Activated naive CD8-positive, alpha-beta T cell treated with anti-CD3 and anti-CD28 coated beads, Interleukin-2, amount 50 U/mL, for 16 hours (primary cell): ENCODE measurements at places on chromosomes 6 and 20.
A peak's percentile ranks its signal among the peaks of the same experiment; 100 is the strongest.

DNA sequence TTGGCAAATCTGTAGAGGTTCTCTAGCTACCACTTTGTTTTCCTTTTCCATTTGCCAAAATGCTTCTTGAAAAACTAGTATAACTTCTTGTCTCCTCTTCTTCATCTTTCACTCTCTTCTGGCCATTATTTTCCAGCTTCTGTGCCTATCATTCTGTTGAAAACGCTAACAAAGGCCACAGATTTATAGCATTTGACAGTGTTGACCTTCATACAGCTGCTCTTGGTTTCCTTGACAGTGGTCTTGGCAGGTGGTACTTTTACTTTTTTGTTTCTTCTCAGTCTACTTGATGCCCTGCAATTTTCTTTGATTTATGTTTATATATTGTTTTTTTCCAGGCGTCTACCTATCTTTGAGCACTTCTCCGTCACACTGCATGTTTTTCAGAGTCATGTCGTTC is 23.7 kb downstream of the TRMT11 start:
- no peak for DNase-seq

DNA sequence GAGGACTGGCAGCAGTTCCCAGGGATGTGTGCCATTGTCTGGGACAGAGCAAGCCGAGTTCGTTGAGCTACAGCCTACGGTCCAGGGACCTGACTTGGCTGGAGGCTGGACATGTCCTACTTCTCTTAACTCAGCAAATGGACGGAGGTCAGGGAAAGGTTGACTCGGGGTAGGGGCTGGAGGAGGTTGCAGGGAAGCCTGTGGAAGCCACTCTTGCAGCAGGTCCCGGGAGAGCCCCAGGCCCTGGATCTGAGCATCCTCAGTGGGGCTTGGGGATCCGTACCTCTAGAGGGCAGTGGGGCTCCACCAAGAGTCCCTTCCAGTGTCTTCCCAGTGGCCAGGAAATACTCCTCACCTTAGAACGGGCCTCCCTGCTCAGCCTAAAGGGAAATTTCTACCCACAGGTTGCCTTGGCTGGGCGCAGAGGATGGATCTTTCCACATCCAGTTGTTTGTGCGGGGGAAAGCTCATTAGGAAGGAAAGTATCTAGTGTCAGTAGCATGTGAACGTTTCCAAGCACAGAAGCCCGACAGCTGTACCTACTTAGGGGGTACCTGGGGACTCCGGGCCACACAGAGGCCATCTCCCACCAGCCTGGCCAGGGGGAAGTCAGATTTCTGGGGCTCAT is 170.2 kb downstream of the NFATC2 start:
- peak; percentile 15 for DNase-seq

GRCh38 chr6:40336940-40337760 is 250.0 kb downstream of the LRFN2 start:
- no peak for DNase-seq

DNA sequence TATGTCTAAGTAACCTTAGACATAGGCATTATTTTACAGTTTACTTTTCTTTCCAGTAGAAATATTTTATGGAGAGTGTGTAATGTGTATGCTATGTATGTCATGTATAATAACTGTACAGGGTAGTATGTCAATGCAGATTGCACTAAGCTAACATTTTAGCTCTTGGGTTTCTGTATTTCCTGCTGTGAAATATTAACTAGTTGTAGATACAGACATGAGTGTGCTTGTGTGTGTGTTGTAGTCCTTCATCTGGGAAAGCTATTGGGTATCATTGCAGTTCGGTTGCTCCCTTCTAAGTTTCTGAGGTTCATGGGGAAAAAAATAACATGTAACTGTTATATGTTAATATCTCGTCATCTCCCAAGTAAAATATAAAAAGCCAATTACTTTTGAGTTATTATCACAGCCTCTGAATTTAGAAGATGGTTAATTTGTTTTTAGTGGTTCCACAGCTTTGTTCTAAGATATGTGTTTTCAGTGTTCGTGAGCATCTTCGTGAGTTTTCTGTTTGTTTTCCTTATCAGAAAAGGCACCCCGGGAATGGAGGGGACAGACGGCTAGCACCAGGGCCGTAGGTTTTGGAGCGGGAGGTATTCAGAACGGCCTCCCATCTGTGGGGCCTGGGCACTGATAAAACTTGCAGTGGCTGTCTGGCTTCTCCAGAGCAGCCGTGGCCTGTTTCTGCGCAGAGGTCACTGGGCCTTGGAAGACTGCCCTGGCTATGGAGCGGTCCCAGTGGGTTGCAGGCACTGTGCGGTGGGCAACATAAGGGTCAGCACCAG is 215.0 kb downstream of the ARID1B start:
- no peak for DNase-seq

DNA sequence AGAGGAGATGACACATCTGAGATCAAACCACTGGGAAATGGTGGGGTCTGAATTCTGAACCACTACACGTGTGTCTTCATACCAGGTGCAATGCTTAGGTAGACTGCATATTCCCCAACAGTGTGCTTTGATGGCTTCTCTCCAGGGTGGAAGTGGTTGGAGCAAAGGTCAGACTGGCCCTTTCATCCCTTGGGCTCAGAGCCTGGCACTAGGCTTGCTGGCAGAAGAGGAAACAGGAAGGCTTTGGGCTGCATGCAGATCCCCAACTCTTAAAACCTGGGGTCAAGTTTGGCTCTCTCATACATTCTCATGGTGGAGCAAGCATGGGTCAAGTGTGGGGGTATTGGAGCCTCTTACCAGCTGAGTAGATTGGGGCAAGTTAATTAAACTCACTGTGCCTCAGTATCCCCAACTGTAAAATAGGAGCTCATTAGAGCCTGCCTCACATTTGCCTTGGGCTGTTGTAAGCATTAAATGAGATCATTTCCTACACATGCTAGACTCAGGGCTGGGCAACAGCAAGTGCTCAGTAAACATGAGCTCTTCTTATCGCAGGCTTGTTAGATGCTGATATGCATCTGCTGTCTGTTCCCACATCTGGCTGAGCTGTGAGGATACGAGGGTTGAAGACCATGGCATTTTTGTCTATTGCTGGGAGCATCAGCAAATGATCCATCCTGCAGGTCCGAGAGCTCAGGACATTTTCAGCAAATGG is 51.6 kb upstream of the FAM83D start:
- no peak for DNase-seq

DNA sequence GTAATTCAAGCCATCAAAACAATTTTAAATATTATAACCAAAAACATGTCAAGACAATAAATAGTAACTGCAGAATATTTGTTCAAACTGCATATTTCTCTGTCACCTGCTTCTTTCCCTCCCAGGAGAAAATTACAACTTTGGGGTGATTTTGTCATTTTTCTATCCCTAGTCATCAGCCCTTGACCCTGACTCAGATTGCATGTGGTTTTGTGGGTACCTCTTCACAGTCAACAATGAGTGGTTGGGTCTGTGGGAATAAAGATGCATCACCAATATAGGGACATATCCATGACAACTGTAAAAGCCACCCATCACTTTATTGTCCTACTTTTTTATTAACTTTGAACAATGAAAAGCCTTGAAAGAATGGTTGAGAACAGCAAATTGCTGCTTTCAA is 7.3 kb downstream of the COL10A1 start:
- no peak for DNase-seq

GRCh38 chr6:37285861-37286311 is 27.9 kb upstream of the TMEM217 start:
- DNase-seq: no peak

DNA sequence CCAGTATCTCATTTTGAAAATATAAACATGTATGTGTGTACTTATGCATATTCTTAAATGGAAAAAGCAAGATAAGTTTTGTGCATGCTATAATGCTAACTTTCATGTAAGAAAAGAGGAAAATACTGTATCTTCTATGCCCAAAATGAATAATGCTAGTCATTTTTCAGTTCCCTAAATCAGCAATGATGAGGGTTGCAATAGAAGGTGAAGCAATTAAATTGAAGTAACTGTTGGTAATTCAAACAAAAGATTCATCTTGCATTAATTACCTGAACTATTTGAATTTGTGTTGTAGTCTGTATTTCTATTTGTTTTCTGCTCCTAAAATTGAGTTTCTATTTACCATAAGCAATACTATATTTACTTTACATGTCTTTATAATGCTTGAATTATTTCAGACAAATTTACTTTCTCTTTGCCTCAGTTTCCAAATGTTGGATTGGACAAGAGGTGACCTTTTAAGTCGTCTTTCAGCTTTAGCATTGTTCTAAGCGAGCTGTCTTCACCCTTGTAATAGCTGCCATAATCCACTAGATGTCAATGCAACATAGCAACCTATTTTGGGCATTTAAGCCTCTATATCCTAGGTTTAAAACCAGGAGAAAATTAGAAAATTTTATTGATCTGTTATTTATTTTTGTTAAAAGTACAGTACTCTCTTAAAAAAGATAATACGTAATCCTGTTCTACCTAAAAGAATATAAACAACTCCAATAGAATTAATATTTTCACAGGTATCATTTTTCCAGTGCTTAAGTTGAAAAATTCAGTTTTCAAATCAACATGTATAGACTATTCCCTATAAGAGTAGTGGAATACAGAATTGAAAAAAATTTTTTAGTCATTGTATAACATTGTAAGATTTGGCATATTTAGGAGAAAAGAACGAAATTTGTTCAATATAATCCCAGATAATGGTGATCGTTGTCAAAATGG is 52.3 kb upstream of the IFNGR1 start:
- DNase-seq: no peak

DNA sequence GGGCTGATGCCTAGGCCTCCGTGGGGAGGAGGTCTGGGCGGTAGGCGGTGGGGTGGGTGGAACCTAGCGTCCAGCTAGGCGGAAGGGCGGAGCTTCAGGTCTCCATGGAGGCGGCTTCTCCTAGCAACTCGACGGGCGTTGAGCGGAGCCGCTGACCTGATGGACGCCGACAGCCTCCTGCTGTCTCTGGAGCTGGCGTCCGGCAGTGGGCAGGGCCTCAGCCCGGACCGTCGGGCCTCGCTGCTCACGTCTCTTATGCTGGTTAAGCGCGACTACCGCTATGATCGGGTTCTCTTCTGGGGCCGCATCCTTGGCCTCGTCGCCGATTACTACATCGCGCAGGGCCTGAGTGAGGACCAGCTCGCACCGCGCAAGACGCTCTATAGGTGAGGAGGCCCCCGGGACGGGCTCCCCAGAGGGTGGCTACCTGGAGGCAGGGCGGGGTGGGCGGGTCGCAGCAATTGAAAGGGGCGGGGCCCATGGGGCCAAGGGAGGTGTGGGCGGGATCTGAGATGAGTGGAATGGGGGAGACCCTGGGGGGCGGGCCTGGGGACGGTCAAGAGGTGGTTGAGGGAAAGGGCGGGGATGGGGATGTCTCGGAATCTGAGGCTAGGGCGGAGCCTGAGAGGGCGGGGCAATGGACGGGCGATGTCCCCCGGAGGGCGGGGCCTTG is at the start of gene RSPH9:
Gene RSPH9 (plus strand): TSS at position 97 of the 673 bp plus-strand sequence. CDS start 63 bp downstream, at position 160.
- DNase-seq: peak; percentile 30
